ENCODE measurements at places on chromosomes 7 and 10.

- no peak for DNase-seq
These were observed 24.0 kb upstream of the CUL1 start for GRCh38 chr7:148674689-148675088.

- DNase-seq: no peak
These were observed 259.2 kb downstream of the BICC1 start for GRCh38 chr10:58771863-58772262.

DNA sequence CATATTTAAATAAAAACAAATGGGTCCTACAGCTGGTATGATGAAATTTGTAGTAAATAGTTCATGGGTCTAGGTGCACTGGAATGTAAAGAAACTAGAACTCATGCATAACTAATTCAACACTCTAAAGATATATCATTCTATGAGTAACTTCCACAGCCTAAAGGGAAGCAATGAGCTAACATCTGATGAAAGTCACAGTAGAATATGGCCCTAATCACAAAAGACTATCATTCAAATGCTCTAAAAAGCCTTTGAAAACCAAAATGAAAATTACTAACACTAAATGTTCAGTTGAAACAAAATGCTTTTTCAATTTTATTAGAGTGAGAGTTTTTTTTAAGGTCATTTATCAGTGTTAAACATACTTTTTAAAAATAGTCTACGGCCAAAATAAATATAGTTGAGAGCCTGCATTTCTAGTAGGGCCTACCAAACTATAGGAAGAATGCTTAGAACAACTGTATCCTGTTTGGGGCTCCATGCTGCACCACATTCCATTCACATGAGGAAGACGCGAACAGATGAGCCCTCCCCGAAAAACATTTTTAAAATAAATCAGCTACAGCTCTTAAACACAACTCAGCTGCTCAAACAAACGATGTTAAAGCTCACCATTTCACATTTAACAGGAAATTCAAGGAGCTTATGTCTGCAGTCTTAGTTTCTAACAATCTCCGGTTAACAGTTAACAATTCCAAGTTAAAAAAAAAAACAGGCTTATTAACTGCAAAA lies 134.5 kb downstream of the NRBF2 start:
- no peak for DNase-seq

- DNase-seq: no peak
These were observed 61.4 kb downstream of the HIPK2 start for GRCh38 chr7:139716156-139716942.

DNA sequence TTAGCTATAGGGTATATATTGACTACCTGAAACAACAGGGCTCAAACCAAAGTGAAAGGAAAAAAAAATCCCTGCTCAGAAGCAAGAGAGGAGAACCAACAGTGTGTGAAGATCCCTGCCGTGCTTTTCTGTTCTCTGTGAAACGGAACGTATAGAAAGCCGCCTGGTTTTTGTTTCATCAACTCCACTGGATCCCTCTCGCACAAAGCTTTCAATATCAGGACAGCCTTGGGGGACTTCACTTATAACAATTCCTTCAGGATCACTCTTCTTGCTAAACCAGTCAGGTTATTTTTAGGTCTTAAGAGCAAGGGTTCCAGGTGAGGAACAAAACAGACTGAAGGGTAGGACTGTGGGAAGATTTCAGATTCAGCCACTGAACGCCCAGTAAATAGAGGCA lies 151.1 kb upstream of the CACNA2D1 start:
- DNase-seq: no peak

DNA sequence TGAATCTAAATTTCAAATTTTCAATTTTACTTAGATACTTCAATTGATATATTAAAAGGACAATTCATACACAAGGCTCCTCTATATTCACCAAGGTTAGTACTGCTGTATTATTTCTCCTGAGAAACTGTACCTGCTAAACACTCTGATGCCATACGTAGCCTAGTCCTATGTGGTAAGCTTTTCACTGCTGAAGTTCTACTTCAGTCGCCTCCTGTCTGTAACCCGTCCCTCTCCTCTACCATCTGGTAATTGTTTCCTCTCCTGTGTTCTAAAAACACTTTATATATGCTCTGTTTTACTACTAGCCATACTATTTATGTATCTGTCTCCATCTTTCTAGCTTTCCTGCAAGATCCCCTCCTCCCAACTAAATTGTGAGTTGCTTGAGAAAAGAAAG lies 20.2 kb downstream of the PDZD8 start:
- no peak for DNase-seq

DNA sequence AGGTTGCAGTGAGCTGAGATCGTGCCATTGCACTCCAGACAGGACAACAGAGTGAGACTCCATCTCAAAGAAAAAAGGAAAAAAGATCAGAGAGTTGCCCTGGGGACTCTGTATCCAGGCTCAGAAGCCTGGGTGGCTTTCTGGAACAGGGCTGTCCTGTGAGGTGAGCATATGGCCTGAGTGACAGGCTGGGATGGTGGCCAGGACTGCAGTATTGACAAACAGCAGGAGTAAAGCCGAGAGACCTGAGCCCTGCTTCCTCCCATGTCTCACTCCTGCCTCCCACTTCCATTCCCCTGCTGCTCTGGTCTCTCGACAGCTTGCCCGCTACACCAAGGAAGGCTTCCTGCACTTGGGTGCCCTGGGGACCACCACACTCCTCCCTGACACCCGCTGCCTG lies 578.5 kb downstream of the GALNT17 start:
- DNase-seq: no peak

DNA sequence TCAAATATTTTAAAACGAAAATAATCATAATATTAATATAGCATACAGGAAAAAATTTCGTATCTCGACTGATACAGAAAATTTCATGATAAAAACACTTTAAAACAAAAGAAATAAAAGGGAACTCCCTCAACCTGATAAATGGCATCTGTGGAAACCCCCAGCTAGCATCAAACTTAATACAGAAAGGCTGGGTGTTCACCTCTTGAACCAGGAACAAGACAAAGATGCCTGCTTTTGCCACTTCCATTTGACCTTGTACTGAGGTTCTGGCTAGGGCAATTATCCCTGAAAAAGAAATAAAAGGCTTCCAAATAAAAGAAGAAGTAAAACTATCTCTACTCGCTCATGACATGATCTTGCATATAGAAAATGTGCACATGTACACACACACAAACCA lies 2.5 kb upstream of the ALOX5 start:
- DNase-seq: no peak

- no peak for DNase-seq
These were observed 34.5 kb downstream of the FAM25A start for GRCh38 chr10:87054373-87055295.

DNA sequence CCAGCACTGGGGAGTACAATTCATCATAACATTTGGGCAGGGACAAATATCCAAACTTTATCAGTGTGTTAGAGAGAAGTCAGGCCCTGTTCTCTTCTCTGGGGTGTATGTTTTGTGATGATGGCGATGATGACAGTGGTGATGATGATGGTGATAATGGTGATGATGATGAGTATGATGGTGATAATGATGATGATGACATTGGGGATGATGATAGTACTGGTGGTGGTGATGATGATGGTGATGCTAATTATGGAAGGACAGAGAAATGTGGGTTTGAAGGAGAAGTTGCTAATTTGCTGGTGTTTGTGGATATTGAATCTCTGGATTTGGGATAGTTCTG lies 64.0 kb downstream of the CAMK1D start:
- DNase-seq: no peak

GRCh38 chr7:43112459-43112940 lies at the start of gene HECW1:
Gene HECW1, plus strand, starts transcription at chr7:43112647. Its CDS starts 131,259 bp downstream, at chr7:43243906.
- DNase-seq: no peak
